ENCODE measurements at places on chromosomes 7 and 10. TPM values are rescaled to one million over a fixed set of nuclear protein-coding genes. Genes with fewer than 3 reads are reported as not detected.

The ZNF853 gene
- 10.6 TPM for total RNA-seq

The GRM3 gene
- not detected for total RNA-seq

The EPHB6 gene
- 0.10 TPM for total RNA-seq

The EXOSC1 gene
- 46.9 TPM for total RNA-seq

The LLCFC1 gene
- total RNA-seq: not detected

The SEMA4G gene
- total RNA-seq: 2.5 TPM

The CLDN3 gene
- not detected for total RNA-seq

The TMEM196 gene
- total RNA-seq: not detected

The NOM1 gene
- 25.4 TPM for total RNA-seq

The CXCL12 gene
- not detected for total RNA-seq

The SEMA3A gene
- total RNA-seq: 19.4 TPM

- DNase-seq: no peak
Observed at GRCh38 chr10:13462551-13462950, 66.3 kb downstream of the BEND7 start.

DNA sequence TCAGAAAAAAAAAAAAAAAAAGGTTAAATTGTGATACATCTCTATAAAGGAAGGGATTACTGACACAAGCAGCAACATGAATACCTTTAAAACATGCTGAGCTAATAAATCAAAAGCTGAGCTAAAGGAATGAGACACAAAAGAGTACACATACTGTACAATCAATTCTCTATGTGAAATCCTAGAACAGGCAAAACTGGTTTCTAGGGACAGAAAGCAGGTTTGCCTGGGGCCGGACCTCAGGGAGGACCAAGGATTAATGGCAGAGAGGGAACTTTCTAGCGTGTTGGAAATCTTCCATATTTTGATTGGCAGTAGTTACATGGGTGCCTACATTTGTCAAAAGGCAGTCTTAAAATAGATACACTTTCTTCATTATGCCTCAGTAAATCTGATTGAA is 52.5 kb downstream of the KLRG2 start:
- DNase-seq: no peak

DNA sequence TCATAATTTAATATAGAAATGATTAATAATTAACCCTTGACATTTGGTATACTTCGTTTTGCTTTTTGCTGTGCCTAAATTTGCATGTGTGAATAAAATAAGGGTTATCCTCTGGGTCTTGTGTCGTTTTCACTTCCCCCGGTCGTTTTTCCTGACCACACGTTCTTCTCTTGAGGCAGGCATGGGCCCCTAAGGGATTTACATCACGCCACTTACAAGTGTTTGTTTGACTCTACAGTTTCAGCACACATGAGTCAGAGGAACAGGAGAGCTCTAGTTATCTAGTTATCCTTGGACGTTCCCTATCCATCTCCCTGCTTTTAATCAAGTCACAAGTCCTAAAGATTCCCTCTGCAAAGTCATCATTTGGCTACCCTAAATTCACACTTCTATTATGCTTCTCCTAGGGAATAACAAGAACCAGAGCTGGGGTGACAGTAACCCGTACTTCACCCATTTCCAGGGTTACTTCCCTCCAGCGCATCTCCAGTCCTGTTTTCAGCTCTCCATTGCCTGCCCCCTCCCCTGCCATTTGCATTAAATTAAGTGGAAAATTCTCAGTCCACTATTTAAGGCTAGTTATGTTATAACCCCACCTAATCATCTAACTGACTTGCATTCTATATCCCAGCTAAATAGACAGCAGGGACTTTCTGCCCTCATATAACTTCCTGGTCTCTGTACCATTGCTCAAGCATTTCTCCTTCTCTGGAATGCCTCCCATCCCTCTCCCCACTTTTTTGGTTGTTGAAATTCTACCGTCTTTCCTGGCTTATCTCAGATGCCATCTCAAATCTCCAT is 206.9 kb downstream of the PTEN start:
- peak; percentile 16 for DNase-seq

DNA sequence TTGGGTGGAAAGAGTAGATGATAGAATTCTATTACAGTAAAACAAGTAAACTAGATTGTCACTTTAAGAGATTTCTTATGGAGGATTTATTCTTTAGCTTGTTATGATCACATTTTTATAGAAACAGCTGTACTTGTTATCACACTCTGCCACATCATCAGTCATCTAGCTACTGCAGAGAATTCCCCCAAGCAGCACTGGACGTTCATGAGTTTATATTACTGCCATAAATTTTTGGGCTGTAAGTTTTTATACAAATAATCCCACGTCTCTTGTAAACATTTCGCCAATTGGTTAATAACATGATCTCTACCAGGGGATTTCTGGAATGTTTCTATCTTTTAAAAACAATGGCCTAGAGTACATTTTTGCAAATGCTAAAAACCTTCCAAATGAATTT is 238.8 kb downstream of the POLR1F start:
- DNase-seq: no peak

- DNase-seq: no peak
Observed at GRCh38 chr7:69635555-69636185, 37.4 kb downstream of the AUTS2 start.

GRCh38 chr7:123649964-123650363 is 5.7 kb upstream of the LMOD2 start:
- no peak for DNase-seq

DNA sequence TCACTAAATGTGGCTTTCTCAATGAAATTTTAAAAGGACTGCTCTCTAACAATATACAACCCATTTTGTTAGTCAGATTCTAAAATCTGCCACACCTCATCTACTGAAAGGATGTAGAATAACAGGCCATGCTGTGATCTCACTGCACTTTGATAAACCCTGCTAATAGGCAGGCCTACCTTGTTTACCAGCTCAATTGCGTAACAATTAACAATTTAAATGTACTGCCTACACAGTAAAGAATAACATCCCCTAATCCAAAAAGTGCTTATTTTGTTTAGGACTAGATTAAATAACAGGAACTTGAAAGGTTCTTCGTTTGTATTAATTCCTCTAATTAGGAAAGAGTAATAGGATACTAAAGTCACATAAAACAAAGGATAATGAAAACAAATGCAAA is 4.5 kb downstream of the SRI start:
- no peak for DNase-seq

DNA sequence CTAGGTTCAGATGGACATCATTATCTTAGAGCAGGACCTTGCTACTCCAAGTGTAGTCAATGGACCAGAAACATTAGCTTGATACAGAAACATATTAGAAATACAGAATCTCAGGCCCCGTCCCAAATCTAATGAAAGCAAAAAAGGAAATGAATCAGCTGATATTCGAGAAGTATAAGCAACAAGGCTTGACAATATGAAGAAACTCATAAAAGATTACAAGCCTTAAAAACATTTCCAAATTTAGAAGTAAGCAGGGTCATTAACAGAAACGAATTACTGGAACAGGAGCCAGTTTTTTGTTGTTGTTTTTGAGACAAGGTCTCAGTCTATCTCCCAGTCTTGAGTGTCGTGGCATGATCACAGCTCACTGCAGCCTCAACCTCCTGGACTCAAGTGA is 40.5 kb upstream of the GSAP start:
- DNase-seq: no peak

- no peak for DNase-seq
Observed at GRCh38 chr7:115226410-115226809, 304.5 kb downstream of the MDFIC start.

DNA sequence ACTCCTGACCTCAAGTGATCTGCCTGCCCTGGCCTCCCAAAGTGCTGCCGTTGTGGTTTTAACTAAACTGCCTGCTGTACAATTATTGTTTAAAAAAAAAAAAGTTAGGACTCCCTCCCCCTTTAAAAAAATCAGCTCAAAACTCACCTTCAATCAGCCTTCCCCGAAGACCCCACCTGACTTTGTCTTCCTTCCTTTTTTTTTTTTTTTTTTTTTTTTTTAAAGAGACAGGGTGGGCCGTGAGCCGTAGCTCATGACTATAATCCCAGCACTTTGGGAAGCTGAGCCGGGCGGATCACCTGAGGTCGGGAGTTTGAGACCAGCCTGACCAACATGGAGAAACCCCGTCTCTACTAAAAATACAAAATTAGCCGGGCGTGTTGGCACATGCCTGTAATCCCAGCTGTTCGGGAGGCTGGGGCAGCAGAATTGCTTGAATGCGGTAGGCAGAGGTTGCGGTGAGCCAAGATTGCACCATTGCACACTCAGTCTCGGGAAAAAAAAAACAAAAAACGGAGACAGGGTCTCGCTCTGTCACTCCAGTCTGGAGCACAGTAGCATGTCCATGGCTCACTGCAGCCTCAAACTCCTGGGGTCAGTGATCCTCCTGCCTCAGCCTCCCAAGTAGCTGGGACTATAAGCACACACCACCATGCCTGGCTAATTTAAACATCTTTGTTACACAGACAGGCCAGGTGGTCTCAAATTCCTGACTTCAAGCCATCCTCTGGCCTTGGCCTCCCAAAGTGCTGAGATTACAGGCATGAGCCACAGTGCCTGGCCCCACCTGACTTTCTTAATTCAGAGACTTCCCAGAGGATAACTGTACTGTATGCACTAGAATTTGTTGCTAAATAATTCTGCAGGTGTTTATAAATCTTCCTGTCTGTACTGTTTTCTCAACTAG is 3.2 kb downstream of the FIS1 start:
- peak; percentile 68 for DNase-seq

GRCh38 chr7:10325395-10325794 is 648.3 kb upstream of the PHF14 start:
- no peak for DNase-seq

DNA sequence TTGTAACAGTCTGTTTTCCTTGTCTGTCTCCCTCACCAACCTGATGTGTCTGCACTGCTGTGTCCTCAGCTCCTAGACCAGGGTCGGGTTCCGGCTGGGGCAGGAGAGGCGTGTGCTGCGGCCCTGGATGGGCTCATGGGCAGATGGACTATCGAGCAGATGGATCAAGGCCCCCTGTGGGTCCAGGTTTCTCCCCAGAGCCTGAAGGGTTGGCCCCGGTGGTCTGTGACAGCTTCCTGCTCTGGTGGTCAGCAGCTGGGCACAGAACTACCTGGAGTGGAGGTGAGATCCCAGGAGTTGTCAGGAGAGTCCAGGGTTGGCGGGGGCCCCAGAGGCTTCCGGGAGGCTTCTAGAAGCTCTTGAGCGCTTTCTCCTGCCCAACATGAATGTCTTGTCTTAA is 75.1 kb downstream of the GRK5 start:
- no peak for DNase-seq

DNA sequence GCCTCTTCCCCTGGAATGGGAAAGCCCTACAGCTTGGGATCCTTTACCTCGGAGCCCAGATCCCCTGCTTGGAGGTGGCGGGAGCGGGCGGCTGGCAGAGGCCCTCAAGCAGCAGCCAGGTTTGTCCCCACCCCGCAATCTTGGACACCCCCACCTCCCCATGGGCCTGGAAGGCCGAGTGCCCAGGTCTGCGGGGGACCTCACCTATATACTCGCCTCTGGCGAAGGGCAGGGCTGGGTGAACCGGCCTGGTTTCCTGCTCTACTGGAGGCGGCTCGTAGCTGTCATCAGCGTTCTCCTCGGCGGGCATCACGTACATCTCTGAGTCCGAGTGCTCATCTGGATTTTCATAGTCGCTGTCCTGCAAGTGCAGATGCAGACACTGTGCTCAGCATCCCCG is 44.2 kb downstream of the BLNK start:
- no peak for DNase-seq

DNA sequence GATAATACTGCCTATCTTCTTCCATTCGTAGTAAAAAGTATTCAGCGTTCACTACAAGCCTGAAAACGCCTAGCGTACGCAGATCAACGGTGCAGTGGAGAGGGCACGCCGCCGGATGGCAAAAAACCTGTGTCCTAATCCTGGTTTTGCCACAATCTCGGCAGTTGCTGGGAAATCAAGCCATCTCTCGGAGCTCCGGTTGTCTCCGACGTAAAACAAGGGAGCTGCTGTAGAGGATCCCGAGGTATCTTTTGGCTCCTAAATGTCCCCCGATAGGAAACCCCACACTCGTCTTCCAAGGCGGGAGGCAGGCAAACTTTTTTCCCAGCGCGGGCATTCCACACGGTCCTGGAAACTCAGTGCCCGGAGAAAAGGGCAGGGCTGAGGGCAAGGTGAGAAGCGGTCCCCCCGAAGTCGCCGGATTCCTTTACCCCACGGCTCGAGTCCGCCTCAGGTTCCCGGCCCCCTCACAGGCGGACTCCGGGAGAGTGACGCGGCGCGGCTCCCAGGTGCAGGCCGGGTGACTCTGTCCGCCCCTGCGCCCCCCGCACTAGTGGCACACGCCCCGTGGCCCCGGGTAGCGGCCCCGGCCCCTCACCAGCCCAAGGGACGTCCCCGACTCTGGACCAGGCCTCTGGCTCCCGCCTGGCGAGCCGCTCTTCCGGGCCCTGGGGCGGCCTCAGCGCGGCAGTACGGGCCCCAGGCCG is 649 bp downstream of the IDE start:
- peak; percentile 49 for DNase-seq

DNA sequence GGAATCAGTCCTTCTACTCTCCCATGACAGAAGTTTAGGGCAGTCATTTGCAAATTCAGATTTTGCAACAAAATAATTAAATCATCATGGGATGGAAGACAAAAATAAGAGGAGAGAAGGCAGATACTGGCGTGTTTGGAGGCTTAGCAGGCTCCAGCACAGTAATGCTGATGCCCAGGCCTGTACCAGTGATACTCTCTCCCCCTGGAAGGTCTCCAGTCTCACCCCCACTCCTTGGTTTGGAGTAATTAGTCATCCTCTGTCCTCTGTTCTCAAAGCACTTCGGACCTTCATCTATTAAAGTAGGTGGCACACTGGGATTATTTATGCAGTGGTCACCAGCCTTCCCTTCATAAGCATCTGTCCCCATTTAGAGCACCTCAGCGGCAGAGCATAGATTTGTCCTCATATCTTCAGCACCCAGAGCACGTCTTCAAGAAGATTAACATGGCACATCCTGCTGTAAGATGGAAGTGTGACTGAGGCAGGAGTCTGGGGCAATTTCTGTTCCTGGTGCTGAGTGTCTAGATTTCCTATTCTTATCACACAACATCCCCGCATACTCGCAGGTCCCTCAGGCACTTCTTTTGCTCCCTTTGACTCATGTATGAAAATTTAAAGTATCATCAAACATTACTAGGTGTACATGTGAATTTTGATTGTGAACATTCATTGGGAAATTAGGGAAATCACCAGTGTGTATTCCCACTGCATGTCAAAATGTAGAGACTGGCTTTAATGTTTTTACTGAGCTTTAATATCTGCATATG is 31.3 kb upstream of the TRIL start:
- no peak for DNase-seq

DNA sequence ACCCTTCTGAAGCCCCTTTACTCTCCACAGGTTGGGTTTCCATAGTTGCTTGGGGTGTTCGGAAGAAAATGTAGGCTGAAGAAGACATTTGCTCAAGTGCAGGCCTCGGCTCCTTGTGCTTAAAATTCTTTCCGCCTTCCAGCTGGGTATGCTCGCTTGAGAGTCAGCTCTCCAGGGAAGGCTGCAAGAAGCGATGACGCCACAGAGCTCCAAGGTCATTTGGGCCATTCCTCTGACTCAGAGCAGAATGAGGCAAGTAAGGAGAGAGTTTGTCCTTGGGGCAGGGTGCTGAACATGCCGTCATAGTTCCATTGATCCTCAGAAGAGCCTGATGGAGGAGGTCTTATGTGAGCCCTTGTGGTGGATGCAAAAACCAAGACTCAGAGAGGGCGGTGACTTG is 27.4 kb upstream of the HSPA12A start:
- no peak for DNase-seq

GRCh38 chr10:24887855-24888231 is 64.6 kb downstream of the PRTFDC1 start:
- no peak for DNase-seq
